ENCODE measurements at places on chromosomes 13 and 19.

DNA sequence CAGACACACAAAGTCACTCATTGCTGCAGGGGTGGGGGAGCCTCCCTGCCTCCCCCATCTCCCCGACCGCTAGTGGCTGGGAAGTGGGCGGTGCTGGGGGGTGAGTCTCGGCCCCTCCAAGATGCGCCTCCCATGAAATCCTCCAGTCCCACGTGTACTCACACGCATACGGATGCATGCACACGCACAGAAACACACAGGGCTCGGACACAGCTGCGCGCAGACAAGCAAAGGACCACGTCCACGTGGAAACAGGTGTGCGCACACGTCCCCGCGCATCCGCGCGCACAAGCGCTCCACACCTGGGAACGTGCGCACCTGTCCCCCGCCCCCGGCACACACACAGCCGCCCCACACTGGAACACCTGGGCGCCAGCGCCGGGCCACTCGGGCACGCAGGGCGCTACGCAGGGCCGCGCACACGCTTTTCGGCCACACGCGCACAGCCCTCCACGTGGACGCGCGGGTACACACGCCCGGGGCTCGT lies 687 bp downstream of the MATK start:
- DNase-seq, result no peak

- DNase-seq, result no peak
Observed at GRCh38 chr19:6983448-6983847, 37.8 kb downstream of the MBD3L2B start.

GRCh38 chr19:53196777-53197396 lies 3.7 kb upstream of the ZNF665 start:
- DNase-seq, result peak; percentile 98

- no peak for DNase-seq
Observed at GRCh38 chr13:103289681-103290080, 223.5 kb upstream of the SLC10A2 start.

DNA sequence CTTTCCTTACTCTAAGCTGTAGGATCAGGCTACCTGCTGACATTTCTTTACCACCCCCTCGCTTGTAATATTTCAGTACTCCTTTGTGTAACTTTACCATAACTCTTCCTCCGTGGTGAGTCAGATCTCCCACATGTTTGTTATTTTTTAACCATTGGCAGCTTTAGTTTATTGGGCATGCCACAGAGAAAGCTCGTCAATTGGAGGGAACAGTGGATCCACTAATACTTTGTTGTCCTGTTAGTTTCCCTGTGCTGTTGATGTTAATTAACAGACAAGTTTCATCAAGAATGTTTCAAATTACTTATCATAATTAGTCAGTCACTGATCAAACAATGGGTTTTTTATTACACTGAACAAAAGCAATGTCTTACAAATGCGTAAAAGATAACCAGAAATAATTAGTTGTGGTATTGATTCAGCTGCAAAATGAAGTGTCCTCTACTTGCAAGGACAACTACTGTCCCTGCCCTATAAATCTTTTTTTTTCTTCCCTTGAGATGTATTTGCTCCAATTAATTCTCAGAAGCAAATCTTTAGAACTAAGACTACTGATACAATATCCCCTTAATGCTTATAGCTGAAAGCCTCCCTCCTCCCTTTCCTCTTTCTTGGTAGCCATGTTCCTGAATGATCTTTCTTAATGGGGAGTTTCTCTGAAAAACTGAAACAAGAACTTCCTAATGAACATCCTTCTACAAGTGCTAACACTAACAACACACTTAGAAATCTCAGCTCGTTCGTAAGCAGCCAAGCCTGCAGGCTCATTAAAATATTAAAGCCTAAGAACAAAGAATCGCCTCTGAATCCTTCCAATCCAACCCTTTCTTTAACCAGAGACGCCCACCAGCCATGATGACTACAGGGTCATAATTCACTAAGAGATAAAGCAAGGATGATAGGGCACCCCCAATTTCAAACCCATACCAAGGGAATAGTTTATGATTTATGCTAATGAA lies 22.2 kb downstream of the EFNB2 start:
- DNase-seq, result no peak

DNA sequence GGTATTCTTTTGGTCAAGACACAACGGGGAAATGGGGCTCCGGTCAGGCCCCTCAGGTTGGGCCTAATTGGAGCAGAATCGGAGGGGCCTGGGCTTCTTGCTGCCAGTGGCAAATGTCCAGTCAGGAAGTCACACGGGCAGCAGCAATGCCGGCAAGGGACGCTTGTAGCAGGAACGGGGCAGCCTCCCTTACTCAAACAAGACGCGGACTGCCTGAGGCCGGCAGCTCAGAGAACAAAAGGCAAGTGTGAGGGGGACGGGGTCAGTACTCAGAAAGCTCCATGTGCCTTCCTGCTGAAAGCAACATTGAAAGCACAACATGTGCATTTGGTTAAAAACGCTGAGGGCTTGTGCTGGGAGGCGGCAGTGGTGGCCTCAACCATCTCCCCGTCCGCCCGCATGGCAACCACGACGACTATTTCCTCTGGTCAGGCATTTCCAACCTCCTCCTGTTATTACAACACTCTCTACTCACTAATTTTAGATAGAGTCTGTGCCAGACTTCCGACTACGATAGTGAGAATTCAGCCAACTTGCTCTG lies 20.5 kb upstream of the RASA3 start:
- no peak for DNase-seq

DNA sequence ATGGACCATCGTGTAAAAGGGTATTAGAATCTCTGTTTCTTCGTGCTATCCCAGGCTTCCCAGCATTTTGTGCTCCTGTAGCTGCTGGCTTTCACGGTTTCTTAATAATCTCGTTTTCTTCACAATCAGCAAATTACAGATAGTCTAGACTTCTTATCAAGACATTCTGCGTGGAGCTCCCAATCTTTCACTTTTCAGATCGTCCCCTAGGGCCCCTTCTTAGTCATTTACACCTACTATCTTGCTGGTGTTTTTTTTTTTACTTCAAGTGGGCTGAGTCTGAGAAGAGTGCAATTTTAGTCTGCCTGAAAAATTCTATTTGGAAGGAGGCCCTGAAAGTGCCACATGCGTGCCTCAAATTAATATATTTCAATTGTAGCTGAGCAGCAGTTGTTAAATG lies 275.1 kb downstream of the SHISA2 start:
- DNase-seq, result no peak

DNA sequence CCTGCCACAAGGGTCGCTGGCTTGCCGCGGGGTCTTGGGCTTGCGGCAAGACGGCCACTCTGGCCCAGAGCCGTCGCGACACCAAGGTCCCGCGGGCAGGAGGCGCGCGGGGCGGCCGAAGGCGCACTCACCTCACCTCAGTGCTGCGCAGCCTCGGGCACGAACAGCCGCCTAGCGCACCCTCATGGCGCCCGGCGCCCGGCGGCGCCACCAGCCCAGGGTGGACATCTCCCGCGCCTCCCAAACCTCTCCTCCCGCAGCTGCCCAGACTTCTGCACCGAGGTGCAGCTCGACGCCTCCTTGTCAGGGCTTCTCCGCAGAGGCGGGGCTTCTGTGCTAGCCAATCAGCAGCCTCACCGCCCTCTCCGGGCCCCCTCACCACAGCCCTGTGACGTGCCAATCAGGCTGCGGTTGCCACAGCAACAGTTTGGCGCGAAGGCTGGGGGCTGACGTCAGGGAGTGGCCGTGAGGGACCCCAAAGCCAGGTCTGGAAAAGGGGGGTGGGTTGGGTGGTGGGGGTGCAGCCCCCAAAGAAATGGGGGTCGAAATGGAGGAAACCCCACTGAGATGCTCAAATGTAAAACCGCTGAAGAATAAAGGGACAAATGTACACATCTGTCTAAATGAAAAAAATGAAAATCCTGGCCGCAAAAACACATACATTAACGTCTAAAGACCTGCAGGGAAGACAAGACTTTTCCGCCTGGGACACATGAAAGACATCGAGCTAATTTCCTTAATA lies at the start of the genes PEG3 and ZIM2:
Gene PEG3, minus strand, starts transcription at position 276 of the 742 bp plus-strand sequence. CDS start 16,071 bp downstream, outside the sequence.
Gene ZIM2, minus strand, starts transcription at position 276 of the 742 bp plus-strand sequence. CDS start 16,449 bp downstream, outside the sequence.
- DNase-seq, result no peak

DNA sequence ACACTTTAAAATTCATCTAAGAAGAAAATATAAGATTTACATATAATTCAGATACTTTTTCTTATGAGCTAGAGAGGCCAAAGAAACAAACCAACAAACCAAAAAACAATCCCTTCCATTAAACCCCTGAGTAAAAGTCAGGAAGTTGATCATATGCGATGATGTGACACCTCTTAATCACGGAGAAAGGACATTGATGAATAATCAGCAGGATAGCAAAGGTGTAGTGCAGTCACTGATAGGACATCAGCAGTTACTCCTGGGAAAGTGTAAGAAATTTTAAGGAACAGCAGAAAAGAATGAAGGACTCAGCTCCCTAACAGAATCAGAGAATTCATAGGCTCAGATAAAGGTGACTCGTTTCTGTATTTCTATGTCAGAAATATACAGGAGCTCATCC lies 202.4 kb upstream of the EDNRB start:
- no peak for DNase-seq

DNA sequence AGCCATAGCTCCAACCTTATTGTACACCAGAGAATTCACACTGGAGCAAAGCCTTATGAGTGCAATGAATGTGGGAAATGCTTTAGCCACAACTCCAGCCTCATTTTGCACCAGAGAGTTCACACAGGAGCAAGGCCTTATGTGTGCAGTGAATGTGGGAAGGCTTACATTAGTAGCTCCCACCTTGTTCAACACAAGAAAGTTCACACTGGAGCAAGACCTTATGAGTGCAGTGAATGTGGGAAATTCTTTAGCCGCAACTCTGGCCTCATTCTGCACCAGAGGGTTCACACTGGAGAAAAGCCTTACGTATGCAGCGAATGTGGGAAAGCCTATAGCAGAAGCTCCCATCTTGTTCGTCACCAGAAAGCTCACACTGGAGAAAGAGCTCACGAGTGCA lies 5.9 kb upstream of the TRAPPC2B start:
- DNase-seq, result no peak

DNA sequence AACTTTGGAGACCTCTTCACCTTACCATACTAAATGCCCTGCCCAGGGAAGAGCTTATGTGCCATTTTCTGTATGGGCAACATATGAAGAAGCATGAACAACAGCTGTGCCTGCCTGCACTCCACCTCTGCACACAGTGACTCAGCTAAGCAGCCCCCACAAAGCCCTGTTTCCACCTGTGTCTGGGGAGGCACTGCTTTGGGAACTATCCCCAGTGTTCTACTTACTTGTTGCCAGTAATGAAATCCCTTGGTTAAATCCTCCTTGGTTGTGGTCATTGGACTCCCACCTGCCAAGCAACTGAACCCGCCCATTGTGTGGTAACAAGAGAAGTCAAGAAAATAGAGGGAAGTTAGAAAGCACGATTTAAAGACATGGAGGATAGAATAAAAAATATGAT lies 84.6 kb downstream of the NALCN start:
- no peak for DNase-seq

GRCh38 chr19:19997656-19998268 lies 41.5 kb downstream of the ZNF682 start:
- DNase-seq, result no peak

DNA sequence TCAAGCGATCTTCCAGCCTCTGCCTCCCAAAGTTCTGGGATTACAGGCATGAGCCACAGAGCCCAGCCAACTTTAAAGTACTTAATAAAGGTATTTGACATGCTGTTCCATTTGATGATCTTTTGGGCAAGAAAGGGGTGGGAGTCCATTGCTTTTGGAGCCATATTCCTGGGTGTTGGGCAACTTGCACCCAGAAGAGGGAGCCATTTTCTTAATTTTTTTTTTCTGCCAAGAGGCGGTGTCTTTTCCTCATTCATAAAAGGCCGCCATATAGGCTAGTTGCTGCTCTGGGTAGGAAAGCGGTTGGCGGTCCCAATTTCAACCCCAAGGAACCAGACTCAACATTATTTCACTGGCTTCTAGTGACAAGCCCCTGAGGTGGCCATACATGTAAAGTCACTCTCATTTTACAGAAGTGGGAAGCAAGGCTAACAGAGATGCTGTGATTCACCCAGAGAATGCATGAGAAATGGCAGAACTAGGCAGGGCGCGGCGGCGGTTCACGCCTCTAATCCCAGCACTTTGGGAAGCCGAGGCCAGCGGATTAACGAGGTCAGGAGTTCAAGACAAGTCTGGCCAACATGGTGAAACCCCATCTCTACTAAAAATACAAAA lies 139.6 kb downstream of the CACNA1A start:
- no peak for DNase-seq

- DNase-seq, result no peak
Observed at GRCh38 chr13:42215578-42216421, 56.2 kb upstream of the AKAP11 start.

- DNase-seq, result no peak
Observed at GRCh38 chr19:6425732-6426620, 1.4 kb upstream of the KHSRP start.

DNA sequence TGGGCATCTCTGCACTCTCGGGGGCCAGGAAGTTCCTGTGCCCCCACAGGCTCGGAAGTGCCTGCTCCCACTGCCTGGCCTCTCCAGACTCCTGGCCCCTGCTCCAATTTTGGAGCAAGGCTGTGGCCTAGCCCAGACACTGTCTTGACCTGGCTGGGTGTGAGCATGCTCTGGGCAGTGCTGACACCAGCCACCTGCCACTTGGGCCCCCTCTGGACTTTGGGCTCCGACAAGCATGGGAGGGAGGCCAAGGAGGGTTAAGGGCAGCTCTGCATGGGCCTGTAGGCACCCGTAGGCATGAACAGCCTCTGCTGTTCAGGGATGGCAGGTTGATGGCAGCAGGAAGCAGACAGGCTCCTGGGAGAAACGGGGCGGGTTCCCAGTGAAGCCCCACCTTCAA lies 26.0 kb upstream of the RBM26 start:
- no peak for DNase-seq

GRCh38 chr19:34963573-34964406 lies at the start of gene ZNF792:
TSS of gene ZNF792 (minus strand) at chr19:34964229. CDS start at chr19:34963662, 567 bp downstream.
- no peak for DNase-seq

DNA sequence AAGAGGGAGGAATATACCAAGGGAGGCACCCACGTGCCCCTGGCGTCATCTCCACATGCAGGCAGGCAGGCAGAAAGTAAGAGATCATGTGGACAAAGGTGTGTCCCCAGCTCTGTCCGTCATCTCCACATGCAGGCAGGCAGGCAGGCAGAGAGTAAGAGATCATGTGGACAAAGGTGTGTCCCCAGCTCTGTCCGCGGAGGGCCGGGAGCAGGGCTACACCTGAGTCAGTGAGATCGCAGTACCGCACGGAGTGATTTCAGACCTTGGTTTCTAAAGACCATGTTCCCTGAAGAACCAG lies 22.2 kb downstream of the CAPS start:
- no peak for DNase-seq

DNA sequence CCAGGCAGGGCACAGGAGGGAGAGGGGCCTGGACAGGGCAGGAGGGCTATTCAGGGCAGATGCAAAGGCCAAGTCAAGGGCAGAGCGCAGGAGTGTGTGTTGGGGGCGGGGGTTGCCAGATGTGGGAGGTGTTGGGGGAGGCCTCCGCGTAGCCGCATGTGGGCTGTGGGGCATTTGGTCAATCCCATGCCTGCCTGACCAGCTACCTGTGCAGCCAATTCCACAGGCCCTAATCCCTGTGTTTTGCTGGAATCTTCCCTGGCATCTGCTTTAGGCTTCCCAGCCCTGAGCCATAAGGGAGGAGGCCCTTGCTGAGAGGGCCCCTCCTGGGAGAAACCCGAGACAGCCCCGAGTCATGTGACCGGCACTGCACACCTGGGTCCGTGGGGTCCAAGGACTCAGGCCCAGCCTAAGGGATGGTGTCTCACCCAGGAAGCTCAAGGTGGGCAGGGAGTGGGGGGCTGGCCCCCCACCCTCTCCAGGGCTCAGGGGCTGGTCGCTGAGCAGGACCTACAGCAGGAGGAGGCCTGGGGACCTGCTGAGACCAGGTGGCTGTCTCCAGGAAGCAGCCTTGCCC lies 20.3 kb downstream of the RFX1 start:
- no peak for DNase-seq

Data from stimulated activated CD8-positive, alpha-beta memory T cell treated with anti-CD3 and anti-CD28 coated beads, Interleukin-4, amount 100 ng/mL, for 1 hour (primary cell).